ENCODE measurements at places on chromosomes 6 and 20.

DNA sequence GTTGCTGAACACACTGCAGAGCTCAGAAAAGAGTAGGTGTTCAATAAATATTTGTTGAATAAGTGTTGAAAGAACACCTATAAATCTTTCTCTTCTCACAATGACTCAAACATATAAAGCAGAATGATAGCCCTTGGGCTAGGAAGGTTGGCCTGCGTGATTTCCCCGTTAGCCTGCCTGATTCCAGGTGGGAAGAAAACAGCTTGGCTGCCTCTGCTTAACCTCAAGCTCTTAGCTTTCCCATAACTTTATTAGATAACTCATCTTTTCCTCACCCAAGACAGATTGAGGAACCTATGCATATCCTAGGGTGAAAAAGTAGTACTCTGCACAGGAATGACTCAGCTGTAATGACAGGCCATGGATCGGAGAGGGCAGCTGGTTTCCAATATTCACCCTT lies 300.3 kb upstream of the ID4 start:
- no peak for DNase-seq

GRCh38 chr6:142773324-142773723 lies 171.7 kb downstream of the HIVEP2 start:
- no peak for DNase-seq

DNA sequence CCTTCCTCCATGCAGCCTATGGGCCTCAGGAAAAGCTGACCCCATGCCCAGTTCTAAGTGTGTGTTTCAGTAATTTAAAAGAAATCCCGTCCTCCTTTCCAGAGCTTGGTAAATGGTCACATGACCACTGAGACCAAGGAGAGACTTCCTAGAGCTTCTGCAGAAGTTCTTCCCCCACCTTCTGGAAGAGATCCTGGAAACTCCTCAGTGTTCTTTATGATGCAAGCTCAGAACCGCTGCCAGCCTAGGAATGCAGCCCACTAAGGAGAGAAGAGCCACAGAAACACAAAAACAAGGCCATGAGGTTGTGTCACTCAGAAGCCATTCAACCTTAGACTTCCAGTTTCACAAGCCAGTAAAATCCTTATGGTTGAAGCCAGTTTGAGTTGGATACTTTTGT lies 348.4 kb downstream of the TPBG start:
- DNase-seq, result peak; percentile 29

DNA sequence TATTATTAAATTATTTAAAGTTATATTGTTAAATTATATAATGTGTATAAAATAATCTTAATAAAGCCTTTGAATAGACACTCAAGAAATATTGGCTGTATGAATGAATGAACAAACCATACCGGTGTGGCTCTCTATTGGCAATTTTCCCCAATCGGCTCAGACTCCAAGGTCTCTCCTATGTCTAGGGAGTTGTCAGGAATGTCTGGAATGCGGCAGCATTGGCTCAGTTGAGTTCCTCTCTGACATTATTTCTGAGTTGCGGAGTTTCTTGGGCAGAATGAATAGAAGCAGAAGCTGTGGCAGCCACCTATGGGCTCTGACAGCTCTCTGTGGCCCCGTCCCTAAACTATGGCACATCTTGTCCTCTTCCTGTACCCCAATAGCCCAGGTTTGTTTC lies 111.0 kb downstream of the SOBP start:
- DNase-seq, result no peak

DNA sequence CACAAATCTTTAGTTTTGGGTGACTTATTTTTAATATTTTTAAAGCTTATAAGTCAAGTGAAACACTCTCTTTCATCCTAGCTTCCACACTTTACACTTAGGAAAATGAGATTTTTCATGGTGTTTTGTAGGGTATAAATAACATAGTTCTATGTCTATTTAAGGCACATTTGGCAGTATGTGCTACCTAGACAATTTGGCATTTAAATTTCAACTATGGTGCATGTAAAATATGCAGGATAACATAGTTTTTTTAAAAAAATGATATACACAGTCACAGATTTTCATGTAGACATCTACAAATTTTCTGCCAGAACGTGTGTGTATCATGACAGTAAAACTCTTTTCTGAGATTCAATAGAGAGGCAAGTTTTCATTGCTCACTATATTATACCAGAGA lies 115.1 kb upstream of the MAP3K7 start:
- DNase-seq, result no peak

GRCh38 chr6:152552616-152553209 lies 84.4 kb downstream of the SYNE1 start:
- no peak for DNase-seq

- no peak for DNase-seq
Measured at GRCh38 chr6:29681811-29682210, 859 bp upstream of the ZFP57 start.

DNA sequence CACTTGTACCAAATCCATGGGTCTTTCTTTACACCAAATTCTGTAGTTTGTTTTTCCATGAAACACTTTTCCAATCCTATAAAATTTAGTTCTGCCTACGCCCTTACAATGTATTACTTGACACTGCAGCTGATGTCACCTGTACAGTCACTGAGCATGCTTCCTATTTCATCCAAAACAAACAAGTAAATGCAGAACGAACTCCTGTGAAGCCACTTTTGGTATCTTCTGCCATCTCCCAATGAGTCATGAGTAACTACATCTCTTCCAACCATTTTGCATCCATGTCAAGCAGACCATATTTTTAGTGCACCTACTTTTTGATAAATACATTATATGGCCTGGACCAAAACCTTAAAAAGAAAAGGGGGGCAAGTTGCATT lies 42.4 kb downstream of the HDDC2 start:
- no peak for DNase-seq

Measured in BJ (cell line).